Activated gamma-delta T cell treated with Interleukin-2 at 50 U/mL for 16 hours (primary cell): ENCODE measurements at places on chromosomes 2 and 18.

DNA sequence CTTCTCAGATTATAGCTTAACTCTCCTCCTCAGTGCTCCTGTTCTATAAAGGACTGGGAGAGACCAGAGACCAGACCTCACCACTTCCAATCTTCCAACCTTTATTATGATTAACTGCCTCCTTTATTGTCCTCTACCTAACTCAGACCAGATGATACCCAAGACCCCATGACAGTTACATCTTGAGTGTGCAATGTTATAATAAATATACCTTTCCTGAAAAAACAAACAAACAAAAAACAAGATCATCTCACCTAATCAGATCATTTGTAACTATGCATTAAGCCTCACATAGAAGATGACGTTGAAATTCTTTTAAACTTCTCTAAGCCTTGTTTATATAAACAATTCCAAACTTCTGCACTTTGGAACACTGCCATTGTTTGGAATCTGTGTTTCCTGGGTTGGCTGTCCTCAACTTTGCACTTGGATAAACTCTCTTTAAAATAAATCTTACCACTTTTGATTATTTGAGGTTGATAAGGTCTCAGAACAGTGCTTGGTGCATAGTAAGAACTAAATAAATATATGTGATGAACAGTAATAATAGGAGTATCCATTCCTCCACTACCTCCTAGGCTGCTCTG lies 342.7 kb downstream of the TDRD15 start:
- no peak for DNase-seq

GRCh38 chr2:172281648-172282570 lies 145.5 kb upstream of the ITGA6 start:
- DNase-seq, result no peak

DNA sequence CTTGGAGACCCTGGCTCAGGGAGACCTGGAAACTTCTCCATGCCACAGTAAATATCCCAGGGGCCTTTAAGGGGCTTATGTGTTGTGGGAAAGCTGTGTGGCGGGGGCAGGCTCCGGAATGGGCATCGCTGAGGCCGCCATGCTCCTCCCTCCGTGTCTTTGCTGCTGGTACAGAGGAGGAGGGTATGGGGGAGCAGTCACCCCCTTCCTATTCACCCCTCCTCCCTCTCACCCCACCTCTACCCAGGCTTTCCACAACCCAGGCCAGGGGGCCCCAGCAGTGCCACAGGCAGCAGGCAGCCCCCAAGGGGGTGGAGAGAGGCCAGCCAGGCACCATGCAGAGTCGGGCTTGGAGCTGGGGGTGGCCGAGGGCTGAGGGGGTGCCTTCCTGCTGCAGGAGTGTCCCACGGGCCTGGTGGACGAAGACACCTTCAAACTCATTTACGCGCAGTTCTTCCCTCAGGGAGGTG lies 28.0 kb upstream of the FAHD2A start:
- DNase-seq, result no peak

GRCh38 chr2:66508484-66509071 lies 73.7 kb downstream of the MEIS1 start:
- no peak for DNase-seq

DNA sequence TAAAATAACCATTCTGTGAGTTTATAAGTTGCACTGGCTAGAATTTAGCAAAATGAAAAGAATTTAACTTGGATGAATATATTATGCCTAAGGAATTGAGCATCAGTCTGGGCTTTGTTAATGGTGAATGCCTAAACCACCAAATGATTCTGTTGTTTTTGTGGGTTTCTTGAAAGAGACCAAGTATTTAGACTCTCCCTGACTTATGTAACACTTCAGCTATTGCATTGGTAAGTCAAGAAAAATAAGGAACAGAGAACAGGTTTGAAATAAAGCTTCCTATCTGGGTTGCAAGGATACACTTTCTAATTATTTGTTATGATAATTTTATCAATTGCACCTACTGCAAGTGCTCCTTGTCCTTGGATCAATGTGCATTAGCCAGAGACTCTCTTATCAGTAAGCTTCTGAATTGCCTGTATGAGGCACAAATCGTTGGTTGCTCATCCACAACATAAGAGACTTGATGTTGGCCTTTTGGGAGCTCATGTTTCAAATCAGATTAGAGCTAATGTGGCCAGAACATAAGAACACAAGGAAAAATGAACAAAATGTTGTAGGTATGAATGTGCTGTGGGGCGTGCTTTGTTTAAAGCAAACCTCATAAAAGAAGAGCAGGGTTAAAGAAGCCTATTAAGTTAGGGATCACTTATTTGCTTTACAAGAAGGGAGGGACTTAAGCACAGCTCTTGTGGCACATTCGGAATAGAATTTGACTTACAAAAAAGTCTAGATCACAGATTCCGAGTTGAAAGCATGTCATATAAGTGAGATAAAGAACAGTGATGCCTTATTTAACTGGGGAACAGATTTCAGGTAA lies 37.2 kb downstream of the PRKCE start:
- DNase-seq, result no peak

DNA sequence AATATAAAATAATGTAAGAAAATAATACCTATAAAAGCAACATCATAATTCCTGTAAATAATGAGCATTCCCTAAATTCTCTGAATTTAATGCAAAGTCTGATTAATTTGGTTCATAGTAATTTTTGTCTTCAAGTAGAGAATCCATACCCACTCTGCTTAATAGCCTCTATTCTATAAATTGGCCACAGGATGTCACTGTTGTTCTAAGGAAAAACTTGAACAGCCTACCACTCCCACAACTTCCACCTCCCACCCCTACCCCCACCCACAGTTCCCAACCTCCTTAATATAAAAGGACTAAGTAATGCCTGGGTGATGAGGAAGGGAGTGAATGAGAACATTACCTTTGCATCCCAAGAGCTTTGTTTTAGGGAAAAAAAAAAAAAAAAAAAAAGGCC lies 27.2 kb upstream of the BBS5 start:
- no peak for DNase-seq

DNA sequence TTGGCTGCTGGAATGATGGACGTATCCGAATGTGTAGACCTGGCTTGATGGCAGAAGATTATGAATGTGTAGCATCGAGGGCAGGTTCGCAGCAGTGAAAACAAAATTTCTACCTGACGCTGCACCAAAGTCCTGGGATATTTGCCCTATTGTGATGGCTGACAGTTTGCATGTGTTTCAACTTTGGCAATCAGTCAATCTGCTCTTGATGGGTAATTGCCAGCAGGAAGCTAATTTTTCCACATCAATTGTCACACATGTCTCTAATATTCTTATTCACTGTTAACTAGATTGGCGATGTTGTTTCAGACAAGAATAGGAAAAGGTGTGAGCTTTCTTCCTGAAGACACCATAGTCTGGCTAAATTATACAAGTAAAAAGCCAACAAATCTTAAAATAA lies 821.3 kb downstream of the LRRTM4 start:
- no peak for DNase-seq

DNA sequence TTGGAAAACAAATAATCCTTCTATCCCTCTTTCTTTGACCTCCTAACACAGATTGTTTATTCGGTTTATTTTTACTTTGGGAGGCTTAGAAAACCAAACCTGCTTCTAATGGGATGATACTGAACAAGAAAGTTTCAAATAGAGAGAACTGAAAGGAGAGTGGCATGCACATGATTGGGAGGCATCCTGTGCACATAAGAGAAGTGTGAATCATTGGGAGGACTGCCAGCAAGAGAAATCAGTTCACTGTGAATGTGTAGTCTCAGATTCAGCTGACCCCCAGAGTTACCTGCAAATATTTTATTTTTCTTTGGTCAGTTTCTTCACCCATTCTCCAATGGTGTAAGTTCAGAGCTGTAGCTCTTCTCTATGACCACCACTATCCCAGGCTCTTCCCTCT lies 1363.2 kb upstream of the ACVR2A start:
- DNase-seq, result no peak

GRCh38 chr2:152617456-152618192 lies 99.6 kb downstream of the PRPF40A start:
- DNase-seq, result no peak

- peak; percentile 20 for DNase-seq
Observed at GRCh38 chr2:27085673-27086089, 891 bp upstream of the KHK start.

DNA sequence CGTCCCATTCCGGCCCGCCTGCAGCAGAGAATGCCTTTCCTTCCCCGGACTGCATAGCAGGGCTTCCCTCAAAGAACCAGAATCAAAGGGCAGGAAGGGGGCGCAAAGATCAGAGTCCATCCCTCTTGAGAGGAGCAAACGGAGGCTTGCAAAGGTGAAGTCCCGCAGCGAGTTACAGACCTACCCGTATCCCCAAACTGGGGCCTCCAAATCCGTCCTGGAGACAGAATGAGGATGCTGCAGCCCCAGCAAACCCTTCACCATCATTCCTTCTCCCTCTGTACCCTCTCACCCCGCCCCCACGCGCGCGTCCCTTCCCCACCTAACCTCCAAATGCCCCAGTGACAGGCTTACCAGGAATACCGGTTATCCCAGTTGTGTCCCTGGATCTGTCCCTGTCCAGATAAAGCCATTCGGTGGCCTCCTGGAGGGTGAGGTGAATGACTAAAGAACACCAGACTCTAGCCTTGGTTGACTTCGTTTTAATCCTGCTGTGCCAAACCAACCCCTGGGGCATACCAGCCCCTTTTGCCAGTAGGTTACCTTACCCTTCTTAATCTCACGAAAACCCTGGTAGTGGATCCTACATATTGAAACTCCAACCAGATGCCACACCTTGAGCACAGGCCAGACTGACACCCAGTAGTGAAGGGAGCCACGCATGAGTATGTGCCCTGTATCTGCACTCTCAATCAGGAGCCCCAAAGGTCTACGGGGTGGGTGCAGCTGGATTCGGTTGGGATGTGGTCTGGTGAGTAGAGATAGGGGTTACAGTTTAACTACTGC lies 961 bp upstream of the SLC40A1 start:
- no peak for DNase-seq

- DNase-seq, result peak; percentile 41
Observed at GRCh38 chr2:170361090-170361936, 183.4 kb downstream of the MYO3B start.

GRCh38 chr2:223578846-223579245 lies 23.3 kb downstream of the SCG2 start:
- DNase-seq, result no peak

DNA sequence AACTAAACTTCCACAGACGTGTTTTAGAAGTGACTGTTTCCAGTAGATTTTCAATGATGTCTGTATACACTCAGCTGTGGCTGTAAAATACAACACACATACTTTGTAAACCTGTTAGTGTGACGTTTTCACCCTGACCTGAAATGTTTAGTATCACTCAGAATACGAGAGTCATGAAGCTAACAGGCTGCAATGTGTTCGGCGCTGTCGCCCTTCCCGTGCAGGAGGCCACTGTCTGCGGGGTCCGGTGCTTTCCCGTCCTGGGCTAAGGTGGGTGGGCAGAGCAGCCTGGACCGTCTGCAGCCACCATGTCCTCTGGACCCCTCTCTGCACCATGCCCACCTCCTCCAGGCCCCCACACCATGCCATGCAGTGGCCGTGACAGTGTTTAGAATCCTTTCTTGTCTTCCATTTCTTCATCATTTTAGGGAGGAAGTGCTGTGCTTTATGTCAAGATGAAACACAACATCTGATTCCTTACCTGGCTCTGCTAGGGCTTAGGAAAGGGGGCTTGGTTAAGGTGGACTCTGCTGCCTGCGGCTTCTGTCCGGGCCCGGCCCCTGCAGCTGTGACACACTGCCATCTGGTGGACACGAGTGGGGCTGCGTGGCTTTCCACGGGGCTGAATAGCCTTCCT lies 53.8 kb upstream of the RBM44 start:
- DNase-seq, result peak; percentile 78

DNA sequence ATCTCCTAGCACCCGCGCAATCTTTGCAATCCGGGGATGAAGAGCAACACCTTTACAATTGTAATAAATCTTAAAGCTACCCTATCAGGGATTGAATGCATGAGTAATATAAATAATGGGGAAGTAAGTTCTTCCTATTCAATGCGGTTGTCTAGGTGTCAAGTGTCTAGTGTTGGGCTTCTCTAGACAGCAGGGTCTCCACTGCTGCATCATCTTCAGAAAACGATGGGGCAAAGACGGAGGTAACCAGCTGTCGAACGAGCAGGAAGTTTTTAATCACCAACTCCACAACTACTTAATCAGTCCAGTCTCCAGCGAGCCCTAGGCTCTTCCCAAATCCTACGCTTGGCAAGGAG lies 573 bp downstream of the STAM2 start:
- no peak for DNase-seq

DNA sequence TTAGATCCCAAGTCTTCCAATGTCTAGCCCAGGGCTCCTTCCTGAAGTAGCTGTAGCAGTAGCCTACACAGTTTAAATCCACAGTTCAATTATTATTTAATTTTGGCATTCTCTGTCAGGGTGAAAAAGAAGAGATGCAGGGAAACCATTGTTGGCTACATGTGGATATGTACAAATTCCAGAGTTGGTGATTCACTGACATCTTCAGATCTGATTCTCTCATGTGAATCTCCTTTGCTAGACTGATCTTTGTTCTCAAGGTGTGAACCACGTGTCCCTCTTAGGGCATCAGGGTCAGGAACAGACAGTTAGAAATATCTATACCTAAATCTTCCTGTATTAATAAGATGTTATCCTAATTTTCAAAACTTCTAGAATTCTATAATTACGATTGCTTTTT lies 36.7 kb downstream of the ADCYAP1 start:
- DNase-seq, result no peak

DNA sequence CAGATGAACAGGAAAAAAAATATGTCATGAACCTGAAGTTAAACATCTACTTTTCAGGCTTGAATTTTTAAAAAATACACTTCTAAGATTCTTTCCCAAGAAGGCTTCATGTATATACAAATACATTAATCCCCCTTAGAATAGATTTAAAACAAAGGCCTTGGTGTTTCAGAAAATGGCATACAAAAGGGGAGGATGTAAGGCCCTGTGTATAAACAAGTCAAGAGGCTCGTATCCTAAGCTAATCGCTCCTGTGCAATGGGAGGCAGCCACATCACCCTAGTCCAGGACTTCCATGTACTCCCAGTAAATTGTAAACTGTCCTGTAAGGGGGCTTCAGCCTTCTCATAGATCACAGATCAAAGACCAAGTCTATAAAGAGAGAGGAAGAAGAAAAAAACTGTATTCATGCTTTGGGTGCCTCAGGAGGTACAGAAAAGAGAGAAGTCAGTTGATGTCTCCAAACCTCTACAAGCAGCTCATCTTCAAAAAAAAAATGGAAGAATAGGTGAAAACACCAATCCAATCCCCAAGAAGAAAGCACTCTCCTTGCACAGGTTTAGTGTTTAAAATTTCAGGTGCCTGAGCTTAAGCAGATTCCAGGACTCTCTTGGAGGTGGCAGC lies 53.9 kb downstream of the ANKRD44 start:
- DNase-seq, result no peak

DNA sequence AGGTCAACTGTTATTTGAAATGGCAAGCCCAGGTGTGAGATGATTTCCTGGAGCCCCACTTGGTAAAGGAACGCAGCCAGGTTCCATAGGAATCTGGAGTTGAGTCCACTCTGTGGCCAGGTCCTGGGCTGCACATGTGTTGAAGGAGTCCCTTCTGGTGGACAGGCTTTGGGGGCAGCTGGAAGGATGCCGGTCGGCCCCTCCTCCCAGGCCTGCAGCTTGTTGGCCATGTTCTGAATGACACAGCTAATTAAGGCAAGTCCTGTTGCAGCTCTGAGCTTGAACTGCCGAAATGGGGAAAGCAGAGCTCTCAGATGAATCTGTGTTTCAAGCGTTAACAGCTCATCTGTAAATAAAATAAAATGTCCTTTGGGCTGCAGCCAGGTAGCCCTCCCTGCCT lies 23.8 kb downstream of the EN1 start:
- no peak for DNase-seq
